D341Med (cell line): ENCODE measurements at places on chromosomes 5 and 9.

- no peak for DNase-seq
Observed at GRCh38 chr5:103414604-103415003, 148.0 kb downstream of the NUDT12 start.

DNA sequence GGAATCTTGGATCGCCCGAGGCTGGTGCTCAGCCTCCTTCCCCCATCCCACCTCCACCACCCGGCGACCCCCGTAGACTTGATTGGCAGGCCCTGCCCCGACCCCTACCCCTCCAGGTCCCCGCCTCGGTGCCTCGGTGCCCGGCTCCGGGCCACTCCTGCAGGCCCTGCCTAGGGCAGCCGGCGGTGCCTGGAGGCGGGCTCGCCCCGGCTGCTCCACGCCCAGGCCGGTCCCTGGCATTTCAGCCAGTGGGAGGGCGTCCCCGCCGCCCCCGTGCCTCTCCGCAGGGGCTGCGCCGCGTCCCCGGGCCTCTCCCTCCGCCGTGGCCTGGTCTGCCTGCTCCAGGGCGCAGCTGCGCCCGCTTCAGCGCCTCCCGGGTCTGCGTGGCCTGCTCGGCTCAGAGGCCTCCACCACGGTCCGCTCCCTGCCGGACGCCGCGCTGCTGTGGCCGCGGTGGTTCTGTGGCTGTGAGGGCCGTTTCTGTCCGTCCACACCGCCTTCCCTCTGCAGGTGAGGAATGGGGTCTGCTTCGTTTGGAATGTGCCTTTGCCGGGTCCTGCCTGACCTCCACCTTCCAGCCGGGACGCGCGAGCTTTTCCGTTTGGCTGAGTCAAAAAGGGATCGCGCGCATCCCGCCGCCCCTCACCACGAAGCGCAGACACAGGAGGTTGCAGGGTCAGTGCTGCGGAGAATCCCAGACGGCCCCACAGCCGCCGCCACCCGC lies 48.3 kb upstream of the IRX4 start:
- peak; percentile 53 for DNase-seq

DNA sequence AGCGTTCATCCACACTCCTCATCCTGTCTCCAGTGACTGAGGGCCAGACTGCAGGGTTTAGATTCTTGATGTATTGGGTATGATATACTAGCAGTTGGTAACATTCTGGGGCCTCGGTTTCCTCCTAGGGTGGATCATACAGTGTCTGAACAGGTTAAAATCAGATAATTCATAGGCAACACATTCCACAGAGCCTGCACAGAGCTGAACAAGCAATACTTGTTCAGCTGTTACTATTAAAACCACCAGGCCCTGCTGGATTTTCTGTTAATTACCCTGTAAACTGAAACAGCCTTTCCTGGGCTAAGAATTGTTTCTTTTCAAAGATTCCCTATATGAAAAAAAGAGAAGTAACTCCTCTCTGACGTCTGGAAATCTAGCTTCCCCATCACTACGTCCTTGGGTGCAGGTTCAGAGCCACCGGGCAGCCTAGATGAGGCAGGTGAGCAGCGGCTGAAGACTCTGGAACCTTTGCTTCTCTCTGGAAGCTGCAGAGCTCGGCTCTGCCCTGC lies 1313.5 kb upstream of the WWC1 start:
- DNase-seq: no peak

DNA sequence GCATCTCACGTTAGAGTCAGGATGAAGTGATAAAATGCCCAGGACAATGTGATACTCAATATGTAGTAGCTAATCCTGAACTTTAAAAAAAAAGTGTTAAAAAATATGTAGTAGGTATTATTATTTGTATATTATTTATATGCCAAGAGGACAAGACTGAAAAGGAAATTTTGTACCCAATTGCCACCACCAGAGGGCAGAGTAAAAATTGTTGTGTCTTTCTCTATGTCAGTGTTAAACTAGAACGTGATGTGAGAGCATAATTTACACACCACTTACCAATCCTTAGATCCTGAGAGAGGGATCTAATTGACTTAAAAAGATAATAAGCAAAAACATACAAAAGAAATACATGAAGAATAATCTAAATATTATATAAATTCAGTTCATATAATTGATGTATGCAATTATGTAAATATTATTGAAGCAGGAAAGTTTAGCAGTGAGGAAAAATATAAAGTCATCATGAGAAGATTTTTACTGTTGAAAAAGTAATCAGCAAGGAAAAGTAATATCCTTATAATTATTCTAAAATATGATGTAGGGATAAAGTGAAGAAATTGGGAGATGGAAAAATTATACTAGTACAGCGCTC lies 288.9 kb downstream of the RAB3C start:
- no peak for DNase-seq

DNA sequence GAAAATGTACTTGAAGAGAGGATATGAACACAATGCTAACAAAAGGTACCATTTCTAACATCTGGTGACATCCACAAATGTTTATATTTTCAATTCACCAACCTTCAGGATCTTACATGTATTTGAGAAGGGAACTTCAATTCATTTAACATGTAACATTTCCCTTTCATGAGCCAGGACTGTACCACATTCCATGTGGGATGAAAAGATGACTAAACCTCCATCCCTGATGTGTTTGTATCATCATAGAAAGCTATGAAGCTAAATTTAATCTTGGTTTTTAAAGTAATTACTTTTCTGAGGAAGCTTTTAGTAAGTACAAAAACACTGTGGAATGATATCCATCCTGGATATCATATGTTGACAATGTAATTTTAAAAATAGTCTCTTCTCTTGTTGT lies 78.2 kb upstream of the GNA14 start:
- no peak for DNase-seq

GRCh38 chr5:110718311-110718710 lies 8.2 kb downstream of the TMEM232 start:
- DNase-seq: no peak

- DNase-seq: no peak
Observed at GRCh38 chr5:171580502-171581265, 161.2 kb downstream of the FGF18 start.

DNA sequence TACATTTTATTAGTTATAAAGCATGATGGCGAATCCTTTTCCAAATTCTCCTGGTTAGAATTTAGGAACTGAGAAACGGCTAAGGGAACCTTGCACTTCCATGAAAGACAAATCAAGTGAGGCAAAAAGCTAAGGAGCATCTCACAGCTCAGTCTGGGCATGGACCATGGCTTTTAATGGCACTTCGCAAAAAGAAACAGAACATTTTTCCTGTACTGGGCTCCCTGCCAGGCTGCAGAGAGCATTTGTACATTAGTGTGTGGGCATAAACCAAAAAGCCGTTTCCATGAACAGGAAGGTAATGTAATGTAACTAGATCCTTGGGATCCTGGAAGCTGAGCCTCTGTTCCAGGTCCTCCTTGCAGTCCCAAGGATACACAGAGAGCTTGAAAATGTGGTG lies 354.2 kb downstream of the MRPS30 start:
- no peak for DNase-seq

GRCh38 chr5:61263072-61263471 lies 69.0 kb upstream of the ZSWIM6 start:
- no peak for DNase-seq

GRCh38 chr5:127536687-127537086 lies 19.2 kb downstream of the PRRC1 start:
- DNase-seq: no peak

DNA sequence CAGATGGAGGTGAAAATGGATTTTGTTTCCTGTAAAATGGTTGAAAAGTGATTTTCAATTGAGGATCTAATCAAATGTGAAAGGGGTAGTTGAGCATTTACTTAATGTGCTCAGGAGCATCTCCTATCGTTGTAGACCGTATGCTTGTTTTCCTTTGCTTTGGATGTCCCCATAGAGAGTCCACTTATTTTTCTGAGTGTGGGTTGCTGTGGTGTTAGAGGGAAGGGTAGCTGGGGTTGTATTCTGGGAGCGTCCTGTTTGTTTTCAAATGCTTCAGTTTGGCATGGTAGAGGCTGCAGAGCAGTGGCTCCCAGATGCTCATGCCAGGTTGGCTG lies 154.1 kb downstream of the MAT2B start:
- no peak for DNase-seq

GRCh38 chr9:129609486-129610212 lies 11.3 kb downstream of the C9orf50 start:
- DNase-seq: no peak

DNA sequence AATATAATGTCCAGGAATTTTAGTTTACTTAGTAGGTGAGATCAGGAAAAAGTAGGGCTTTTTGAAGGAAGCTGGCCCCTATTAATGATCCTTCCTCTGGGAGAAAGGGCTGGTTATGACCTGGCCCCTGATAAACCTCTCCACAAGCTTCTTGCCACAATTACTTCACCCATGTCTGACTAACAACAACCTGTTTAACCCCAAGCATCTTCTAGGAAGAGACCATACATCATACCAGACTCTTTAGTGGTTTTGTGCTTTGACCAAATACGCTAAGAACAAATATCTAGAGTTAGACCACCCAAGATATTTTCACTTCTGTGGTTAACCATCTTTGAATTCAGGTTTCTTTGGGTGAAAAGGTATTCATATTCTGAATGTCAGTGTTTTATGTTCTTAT lies 174.0 kb upstream of the SLC27A6 start:
- no peak for DNase-seq

- no peak for DNase-seq
Observed at GRCh38 chr5:83965441-83965840, 244.8 kb upstream of the HAPLN1 start.
